ENCODE measurements at places on chromosomes 5 and 9.
A peak's percentile ranks its signal among the peaks of the same experiment; 100 is the strongest.

DNA sequence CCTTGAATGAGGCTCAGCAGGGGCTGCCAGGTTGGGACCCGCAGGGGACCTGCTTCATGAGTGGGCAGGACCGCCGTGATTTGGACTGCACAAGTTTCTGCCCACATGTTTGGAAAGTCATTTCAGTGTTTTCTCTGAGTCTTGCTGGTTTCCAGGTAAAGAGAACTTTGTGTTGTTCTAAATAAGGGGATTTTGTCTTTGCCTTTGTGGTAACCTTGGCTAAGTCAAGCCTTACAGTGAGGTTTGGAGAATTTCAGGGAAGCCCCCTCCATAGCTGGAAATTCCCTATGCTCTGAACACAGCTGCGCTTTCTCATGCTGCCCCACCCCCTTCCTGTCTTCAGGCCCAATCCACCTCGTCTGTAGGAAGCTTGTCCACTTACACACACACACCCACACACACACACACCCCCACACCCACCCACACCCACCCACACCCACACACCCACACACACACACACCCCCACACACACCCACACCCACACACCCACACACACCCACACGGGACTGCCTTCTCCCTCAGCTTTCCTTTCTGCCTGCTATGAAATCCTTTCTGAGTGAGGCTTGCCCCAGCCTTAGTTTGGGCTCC lies 270.1 kb downstream of the HSPA4 start:
- DNase-seq, result peak; percentile 28

GRCh38 chr5:160333721-160334120 lies 21.4 kb upstream of the CCNJL start:
- no peak for DNase-seq

DNA sequence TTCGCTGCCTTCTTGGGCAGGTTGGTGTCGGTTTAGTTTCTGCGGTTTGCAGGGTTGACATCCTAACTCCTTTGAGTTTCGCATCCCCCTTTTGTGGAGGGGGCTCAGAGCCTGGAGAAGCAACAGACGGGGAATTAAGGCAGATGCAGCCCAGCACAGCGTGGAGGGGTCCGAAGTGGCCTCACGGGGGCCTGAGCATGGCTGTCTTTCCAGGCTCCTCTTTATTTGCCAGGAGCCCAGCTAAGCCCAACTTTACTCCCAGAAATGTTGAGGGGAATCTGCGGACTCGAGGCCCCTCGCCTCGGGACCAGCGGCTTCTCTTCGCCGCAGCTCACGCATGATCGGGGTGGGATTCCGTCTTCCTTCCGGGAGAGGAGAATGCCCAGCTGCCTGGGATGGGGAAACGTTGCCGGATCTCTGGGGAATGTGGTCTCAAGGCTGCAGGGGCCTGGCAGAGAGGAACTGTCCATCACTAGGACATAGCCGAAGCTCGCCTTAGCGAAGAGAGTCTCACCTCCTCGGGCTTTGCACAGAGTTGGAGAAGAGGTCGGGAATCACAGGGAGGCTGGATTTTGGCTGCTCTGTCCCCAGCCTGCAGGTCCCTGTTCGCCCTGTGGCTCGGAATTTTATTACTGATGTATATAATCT lies 1.3 kb downstream of the RAI14 start:
- DNase-seq, result no peak

DNA sequence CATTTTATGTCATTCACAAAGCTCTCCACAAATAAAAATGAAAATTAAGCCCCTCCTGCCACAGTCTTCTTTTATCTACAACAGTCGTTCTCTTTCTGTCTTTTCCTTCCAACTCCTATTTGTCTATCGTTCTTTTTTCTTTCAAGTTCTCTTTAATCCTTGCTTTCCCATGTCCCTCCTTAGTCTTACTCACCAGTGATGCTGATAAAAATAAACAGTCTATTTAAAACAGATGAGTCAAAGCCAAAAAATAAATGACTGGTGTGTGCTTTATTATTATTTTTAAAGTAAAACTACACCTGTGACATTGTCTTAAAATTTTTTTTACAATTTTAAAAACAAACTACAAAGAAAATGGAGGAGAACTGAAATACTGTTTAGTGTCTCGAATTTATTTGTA lies 137.1 kb upstream of the TMEM161B start:
- no peak for DNase-seq

DNA sequence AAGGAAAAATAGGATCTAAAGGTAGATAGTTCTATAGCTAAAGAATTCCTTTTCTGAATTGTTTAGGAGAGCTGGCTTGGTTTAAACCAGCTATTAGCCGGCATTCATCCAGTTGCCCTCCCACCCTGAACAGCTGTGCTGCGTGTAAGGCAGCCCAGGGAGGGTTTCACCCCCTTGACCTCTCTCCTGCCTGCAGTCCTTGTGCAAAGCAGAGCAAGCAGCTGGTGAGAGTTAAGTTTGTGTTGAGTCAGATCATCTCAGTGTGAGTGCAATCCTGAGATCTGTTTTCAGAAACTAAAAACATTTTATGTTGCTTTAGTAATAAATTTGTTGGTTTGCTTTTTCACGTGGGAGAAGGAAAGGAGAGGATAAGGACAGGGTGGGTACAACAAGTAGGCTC lies 13.0 kb downstream of the SLC25A25 start:
- no peak for DNase-seq

DNA sequence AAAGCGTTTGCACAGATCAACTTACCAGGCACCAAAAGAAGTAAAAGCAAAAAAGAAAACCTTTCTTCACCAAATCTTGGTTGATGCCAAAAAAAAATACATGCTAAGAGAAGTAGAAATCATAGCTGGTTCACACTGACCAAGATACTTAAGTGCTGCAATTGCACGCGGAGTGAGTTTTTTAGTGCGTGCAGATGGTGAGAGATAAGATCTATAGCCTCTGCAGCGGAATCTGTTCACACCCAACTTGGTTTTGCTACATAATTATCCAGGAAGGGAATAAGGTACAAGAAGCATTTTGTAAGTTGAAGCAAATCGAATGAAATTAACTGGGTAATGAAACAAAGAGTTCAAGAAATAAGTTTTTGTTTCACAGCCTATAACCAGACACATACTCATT lies 36.4 kb upstream of the CCDC152 start:
- no peak for DNase-seq

GRCh38 chr5:157116483-157116954 lies 7.7 kb upstream of the HAVCR2 start:
- DNase-seq, result no peak

DNA sequence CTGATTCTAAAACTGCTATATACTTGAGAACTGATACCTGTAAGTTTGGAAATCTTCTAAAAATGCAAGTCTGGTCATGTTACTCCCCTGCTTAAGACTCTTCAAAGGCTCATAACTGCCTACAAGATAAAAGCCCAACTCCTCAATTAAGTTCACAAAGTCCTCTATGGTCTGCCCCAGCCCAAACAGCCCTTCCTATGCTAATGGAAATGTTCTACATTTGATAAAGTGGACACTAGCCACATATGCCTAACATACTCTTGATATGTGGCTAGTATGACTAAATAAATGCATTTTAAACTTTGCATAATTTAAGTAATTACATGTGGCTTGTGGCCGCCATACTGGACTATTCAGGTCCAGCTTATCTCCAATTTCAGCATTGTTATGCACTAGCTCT lies 204.5 kb downstream of the AP3B1 start:
- no peak for DNase-seq

- DNase-seq, result no peak
Measured at GRCh38 chr5:173451651-173452050, 123.4 kb upstream of the STC2 start.

- DNase-seq, result no peak
Measured at GRCh38 chr5:635306-636055, 23.3 kb downstream of the CEP72 start.

GRCh38 chr9:106947106-106947900 lies 84.3 kb downstream of the ZNF462 start:
- no peak for DNase-seq

DNA sequence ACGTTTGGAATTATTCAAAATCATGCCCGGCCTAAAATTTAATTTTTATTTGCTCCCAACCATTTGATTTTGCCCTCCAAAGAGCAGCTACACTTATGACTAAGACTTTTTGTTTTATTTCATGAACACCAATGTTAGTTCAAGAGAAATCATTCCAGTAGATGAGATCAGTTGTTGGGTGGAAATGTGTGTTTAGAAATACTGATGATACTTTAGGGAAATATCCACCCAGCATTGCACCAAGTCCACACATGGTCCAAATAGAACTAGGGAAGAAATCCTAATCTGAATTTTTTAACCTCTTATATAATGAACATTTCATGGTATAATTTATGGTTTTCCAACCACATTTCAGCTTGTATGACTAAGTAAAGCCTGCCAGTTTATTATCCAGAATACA lies 28.3 kb upstream of the GOLPH3 start:
- DNase-seq, result no peak

Data from activated T-cell treated with anti-CD3 and anti-CD28 coated beads for 24 hours (primary cell).